Stimulated activated CD4-positive, alpha-beta T cell treated with anti-CD3 and anti-CD28 coated beads, TNF-alpha, amount 100 ng/mL, for 48 hours (primary cell): ENCODE measurements at places on chromosomes 13 and 19.
A peak's percentile ranks its signal among the peaks of the same experiment; 100 is the strongest.

- no peak for DNase-seq
Measured at GRCh38 chr13:59843040-59843439, 320.7 kb downstream of the DIAPH3 start.

GRCh38 chr19:41308450-41309179, 1.4 kb upstream of the CCDC97 start:
- DNase-seq, result peak; percentile 88

DNA sequence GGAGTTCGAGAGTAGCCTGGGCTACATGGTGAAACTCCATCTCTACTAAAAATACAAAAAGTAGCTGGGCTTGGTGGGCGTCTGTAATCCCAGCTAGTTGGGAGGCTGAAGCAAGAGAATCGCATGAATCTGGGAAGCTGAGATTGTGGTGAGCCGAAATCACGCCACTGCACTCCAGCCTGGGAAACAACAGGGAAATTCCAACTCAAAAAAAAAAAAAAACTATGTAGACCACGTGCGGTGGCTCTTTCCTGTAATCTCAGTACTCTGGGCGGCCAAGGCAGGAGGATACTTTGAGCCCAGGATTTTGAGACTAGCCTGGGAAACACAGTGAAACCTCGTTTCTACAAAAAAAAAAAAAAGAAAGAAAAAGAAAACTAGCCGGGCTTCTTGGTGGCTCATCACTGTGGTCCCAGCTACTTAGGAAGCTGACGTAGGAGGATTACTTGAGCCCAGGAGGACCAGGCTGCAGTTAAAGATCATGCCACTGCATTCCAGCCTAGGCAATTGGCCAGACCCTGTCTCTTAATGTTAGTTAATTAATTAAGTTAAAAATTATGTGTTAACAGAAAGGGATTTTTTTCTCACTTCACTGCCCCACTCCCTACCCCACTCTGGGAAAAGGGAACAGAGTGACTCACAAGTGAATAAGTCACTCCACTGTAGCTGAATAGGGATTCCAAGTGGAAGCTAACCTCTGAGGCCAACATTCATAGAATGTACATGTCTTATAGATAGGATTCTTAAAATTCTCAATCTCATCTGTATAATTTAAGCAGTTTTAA, 2.2 kb downstream of the ZNF83 start:
- no peak for DNase-seq

- DNase-seq, result no peak
Measured at GRCh38 chr13:43360171-43360570, 336.8 kb downstream of the DNAJC15 start.

- no peak for DNase-seq
Measured at GRCh38 chr19:35236638-35237400, 8.3 kb upstream of the FAM187B start.

DNA sequence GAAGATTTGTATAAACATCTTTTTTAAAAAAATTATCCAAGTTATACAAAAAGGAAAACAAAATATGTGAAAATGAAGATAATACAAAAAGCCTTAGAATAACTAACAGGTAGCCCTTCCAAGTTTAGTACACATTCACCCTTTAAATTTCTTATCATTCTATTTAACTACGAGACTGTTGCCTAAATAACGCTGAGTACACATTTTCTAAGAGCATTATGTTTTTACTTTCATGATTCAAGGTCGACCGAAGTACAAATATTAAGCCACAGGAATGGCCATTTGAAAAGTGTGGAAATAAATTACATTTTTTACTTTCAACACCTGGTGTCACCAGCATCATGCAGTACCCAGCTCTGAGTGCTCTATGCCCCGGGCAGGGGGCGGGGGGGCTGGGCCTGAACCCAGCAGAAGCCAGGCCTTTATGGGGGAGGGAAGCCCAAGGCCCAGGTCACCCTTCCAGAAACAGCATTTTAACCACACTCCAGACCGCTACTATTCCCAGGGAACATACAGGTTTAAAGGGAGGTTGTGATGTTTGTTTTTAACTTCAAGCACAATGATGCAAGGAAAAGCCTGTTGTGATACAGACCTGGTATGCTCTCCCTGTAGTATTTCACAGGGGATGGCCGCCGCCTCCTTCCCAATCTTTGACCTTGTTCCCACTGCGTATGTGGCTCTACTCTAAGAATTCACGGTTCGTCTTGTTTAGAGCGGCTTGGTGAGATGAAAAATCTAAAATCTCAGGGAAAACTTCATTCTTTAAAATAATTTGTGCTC, 24.0 kb downstream of the GGACT start:
- DNase-seq, result no peak

GRCh38 chr19:41795031-41795461, 1.3 kb upstream of the CEACAM3 start:
- DNase-seq, result peak; percentile 22

GRCh38 chr13:98397221-98397620, 179.7 kb downstream of the STK24 start:
- no peak for DNase-seq

DNA sequence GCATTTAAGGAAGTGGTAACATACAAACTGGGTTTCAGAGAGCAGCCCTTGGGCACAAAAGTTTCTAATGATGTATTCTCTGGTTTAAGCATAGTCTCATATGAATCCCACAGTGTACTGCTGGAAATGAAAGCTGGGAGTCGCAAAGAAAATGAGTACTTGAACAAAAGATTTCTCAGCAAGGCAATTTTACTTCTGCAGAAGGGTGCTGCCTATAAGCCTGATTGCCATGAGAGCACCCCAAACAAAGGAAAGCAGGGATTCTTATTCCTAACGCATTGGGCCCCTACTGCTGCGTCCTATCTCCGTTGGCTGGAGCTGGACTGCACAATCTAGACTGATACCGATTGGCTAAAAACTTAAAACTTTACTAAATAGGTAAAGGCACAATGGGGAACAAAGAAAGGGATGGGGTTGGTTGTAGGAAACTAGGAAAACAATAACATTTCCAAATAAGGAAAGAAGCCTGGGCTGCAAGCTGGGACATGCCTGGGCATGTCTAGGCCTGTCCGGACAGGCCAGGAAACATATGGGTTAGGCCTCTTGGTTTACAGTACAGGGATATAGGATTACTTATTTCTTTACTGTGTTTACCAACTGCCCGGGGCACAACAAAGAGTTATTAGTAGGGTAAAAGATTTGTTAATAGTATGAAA, 27.4 kb upstream of the VN1R4 start:
- DNase-seq, result no peak

- DNase-seq, result no peak
Measured at GRCh38 chr19:57682226-57682766, 519 bp downstream of the ZNF551 start.

GRCh38 chr19:46009530-46010510, 13.0 kb downstream of the PGLYRP1 start:
- peak; percentile 30 for DNase-seq

DNA sequence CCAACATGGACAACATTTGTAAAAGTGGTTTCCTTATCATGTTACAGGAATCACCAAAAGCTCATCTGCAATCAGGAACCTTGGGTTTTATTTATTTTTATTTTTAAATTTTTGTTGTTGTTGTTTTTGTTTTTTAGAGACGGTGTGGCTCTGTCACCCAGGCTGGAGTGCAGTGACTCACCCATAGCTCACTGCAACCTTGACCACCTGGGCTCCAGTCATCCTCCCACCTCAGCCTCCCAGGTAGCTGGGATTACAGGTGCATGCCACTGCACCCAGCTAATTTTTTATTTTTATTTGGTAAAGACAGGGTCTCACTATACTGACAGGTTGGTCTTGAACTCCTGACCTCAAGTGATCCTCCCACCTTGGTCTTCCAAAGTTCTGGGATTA, 13.6 kb upstream of the SERP2 start:
- DNase-seq, result no peak

DNA sequence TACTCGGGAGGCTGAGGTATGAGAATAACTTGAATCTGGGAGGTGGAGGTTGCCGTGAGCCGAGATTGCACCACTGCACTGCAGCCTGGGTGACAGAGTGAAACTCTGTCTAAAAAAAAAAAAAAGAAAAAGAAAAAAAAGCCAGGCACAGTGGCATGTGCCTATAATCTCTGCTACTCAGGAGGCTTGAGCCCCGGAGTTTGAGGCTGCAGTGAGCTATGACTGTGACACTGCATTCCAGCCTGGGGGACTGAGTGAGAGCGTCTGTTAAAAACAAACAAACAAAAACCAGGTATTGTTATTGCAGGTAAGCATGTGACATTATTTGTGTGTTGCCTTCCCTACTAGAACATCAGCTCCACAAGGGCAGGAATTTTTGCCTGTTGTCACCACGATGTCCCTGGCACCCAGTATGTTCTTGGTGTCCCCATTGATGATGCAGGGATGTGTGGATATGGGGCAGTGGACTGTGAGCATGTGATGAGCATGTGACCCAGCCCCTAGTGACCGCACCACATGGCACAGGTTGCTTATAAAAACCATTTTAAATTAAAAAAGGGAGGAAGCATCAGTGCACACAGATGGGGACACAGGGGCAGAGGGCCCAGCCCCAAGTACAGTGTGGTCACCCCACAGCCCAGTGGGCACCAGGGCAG, 1.6 kb upstream of the KANK2 start:
- no peak for DNase-seq

GRCh38 chr13:102203718-102204117, 198.1 kb downstream of the FGF14 start:
- DNase-seq, result no peak

DNA sequence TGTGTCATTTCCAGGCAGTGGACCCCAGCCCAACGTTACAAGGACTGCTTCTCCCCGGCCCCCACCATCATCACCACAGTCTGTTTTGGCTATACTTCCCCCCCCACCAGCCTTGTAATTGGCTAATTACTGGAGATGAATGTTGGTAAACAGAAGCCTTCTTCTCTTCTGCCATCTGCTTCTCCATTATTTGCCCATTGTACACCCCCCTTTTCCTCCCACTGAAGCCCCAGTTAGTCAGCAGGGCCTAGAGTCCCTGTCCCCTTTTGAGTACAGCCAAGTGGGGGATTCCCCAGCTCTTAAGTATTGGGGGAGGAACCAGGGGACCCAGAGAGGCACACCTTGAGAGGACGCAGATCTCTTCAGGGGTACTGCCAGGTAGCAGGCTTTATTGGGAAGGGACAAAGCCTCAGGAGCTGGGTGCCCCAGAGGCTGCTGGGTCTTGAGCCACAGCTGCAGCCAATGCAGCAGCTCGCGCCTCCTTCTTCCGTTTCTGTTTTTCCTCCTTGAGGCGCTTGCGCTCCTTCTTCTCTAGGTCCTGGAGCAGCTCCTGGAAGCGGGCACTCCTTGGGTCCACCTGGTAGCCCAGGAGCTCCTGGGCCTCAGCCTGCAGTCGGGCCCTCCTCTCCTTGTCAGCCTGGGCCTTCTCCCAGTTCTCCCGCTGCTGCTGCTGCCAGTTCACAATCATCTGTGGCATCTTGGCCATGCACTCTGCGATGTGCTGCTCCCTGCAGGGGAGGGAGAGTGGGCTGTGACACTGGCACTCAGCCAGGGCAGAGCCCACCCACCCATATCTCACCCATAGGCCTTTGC, 3.0 kb downstream of the GADD45GIP1 start:
- DNase-seq, result no peak

DNA sequence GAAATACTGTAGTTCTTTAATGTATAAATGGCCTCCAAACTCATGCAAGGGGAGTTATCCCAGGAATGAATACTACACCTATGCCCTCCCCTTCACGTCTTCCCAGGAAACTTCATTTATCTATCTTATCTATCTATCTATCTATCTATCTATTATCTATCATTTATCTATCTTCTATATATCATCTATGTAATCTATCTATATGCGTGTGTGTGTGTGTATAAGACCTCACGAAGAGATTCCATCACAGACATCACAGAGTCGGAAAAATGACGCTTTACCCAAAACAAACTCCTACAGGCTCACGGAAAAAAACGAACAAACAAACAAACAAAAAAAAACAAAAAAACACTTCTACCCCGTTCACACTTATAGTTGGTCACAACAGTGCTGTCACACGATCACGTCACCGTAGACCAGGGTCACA, 486 bp downstream of the ZNF529 start:
- DNase-seq, result no peak

GRCh38 chr13:76711550-76712182, 174.5 kb downstream of the KCTD12 start:
- no peak for DNase-seq

DNA sequence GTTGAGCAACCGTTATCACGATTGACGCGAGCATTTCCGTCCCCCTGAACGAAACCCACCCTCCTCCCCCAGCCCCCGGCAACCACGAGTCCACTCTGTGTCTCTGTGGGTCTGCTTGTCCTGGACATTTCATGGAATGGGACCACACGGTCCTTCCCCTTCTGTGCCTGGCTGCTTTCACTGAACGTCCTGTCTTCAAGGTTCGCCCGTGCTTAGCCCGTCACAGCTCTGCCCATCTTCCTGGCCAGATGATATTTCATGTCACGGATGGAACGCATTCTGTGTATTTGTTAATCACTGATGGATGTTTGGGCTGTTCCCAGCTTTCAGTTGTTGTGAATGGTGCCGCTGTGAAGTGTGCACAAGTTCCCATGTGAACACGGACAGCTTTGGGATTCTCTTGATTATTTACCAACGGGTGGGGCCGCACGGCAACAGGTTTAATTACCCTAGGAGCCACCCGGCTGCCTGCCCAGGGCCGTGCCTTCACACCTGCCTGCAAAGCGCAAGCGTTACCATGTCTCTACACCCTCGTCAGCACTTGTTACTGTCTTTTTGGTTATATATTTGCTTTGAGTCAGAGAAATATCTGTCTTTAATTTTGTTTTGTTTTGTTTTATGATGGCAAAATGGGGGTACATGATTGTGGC, 42.5 kb downstream of the RASA3 start:
- no peak for DNase-seq

- no peak for DNase-seq
Measured at GRCh38 chr19:37594982-37595382, 306 bp downstream of the ZNF540 start.

GRCh38 chr13:98981369-98982080, 3.7 kb upstream of the DOCK9 start:
- no peak for DNase-seq

- no peak for DNase-seq
Measured at GRCh38 chr13:86945584-86945983, 725.6 kb upstream of the SLITRK5 start.

- DNase-seq, result no peak
Measured at GRCh38 chr19:54481326-54481930, 8.3 kb upstream of the CDC42EP5 start.

- no peak for DNase-seq
Measured at GRCh38 chr13:111480503-111480902, 160.1 kb downstream of the TEX29 start.

DNA sequence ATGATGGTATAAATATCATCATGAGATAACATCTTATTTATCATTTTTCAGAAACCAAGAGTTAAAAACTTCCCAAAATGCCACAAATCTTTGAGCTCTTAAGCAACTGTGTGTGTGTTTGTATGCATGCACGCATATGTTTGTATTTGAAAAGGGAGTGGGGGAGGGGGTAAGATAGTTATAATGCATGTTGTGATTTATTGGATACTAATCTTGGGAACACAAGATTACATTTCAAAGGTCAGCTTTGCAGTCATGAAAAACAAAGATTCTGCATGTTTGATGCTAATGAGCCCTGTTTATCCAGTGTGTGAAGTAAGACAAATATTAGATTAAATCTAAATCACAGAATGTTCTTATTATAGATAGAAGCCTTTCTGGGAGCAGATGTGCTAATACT, 355.9 kb downstream of the DCT start:
- DNase-seq, result no peak
